A549 treated with dexamethasone at 1 μM for 4 hours (cell line): ENCODE measurements at places on chromosomes 13 and 19. TPM values are rescaled to one million over a fixed set of nuclear protein-coding genes. Genes with fewer than 3 reads are reported as not detected.

The BCAM gene
- 56.0 to 89.4 TPM (median 81.7 TPM) in 5 replicates for total RNA-seq

The C1QTNF9 gene
- total RNA-seq, result not detected in 5 replicates

The CCL25 gene
- not detected in 5 replicates for total RNA-seq

The TSC22D1 gene
- 51.0 to 63.9 TPM (median 58.4 TPM) in 5 replicates for total RNA-seq

The IFI30 gene
- 8.2 to 17.6 TPM (median 12.3 TPM) in 5 replicates for total RNA-seq

The RAB3D gene
- 4.3 to 6.0 TPM (median 5.4 TPM) in 5 replicates for total RNA-seq

The NLRP11 gene
- 0.04 TPM in 1 of 5 replicates, not detected in the others for total RNA-seq

The SLITRK1 gene
- not detected in 5 replicates for total RNA-seq

The TSHZ3 gene
- 2.3 to 3.1 TPM (median 2.8 TPM) in 5 replicates for total RNA-seq

The NCCRP1 gene
- total RNA-seq, result 1.0 to 1.7 TPM (median 1.5 TPM) in 5 replicates

The KIR3DL2 gene
- total RNA-seq, result not detected in 5 replicates

The CEBPA gene
- 5.1 to 8.6 TPM (median 7.1 TPM) in 5 replicates for total RNA-seq

The JUNB gene
- total RNA-seq, result 121 to 230 TPM (median 188 TPM) in 5 replicates

The SLC25A41 gene
- total RNA-seq, result 0.09 to 0.22 TPM (median 0.14 TPM) in 5 replicates

The SHD gene
- 0.06 to 0.14 TPM in 2 of 5 replicates, not detected in the others for total RNA-seq

The KCTD12 gene
- 1.5 to 1.8 TPM (median 1.6 TPM) in 5 replicates for total RNA-seq
